ENCODE measurements at places on chromosomes 5 and 9.

DNA sequence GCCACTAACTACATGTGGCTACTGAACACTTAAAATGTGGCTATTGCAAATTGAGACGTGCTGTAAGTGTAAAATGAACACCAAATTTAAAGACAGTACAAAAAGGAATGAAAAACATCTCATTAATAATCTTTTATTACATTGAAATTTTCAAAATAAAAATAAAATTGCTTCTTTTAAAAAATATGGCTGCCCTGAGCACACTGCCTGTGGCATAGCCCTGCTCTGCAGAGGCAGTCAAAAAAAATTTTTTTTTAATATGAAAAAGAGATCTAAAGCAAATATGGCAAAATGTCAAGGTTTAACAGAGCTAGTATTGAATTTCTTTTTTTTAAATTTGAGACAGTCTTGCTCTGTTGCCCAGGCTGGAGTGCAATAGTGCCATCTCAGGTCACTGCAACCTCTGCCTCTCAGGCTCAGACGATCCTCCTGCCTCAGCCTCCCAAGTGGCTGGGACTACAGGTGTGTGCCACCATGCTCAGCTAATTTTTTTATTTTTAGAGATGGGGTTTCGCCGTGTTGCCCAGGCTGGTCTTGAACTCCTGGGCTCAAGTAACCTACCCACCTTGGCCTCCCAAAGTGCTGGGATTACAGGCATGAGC, 25.6 kb downstream of the CARNMT1 start:
- no peak for DNase-seq

- DNase-seq = no peak
Measured at GRCh38 chr5:78765756-78766411, 117.3 kb upstream of the LHFPL2 start.

DNA sequence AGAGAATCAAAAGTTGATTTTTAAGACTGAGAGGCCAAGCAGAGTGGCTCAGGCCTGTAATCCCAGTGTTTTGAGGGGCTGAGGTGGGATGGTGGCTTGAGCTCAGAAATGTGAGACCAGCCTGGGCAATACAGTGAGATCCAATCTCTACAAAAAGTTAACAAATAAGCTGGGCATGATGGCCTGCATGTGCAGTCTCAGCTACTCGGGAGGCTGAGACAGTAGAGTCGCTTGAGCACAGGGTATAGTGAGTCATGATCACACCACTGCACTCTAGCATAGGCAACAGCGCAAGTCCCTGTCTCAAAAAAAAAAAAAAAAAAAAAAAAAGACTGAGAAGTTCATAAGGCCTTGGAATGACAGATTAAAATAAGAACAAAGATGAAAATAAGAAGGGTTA, 177.2 kb downstream of the TMEM232 start:
- DNase-seq = no peak

- DNase-seq = no peak
Measured at GRCh38 chr9:37696528-37696927, 45.8 kb downstream of the FRMPD1 start.

GRCh38 chr5:32539981-32540845, 45.1 kb upstream of the SUB1 start:
- no peak for DNase-seq

DNA sequence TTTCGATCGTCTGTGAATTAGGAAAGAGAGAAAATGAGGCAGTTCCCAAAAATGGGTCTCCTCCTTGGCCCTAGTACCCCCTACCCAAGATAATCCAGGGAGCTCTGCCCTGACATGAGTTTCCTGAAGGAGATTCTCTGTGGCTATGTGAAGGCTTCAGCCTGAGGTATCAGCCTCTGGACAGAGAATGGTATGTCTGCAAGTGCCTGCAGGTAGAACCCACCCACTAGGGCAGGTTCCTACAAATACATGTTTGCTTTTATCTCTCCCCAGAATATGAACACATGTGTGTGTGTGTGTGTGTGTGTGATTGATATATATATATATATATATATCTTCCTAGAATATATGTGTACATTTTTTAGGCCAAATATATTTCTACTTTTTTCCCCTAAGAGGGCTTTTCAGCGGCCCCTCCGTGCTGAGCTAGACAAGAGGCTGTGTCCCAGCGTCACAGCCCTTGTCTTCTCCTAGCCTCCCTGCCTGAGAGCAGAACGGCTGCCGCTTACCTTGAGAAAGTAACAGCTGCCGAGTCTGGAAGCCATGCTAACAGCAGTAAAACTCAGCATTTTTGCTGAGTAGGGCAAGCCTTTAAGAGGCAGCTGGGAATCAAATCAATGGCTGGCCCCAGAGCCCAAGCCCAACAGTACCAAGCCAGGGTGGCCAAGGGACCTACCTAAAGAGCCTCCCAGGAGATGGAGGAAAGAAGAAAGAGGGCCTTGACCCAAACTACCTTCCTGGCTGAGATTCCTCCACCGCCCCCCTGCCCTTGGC, 2.1 kb downstream of the BRINP1 start:
- no peak for DNase-seq

DNA sequence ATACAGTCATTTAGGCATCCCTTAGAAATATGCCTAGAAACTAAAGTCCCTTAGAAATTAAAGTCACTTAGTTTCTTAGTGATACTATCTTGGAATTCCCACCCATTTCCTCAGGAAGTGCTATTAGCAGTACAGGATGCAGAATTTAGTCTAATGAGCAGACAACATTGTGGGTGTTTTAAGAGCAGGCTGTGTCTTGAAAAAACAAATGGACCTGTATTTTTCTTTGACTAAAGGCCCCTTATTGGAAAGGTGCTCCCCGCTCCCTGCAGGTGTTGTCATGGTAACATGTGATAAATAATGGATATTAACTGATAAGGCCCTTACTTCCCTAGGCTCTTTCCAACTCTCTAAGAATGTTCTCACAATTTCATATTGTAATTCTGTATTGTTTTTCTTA, 38.8 kb upstream of the STARD4 start:
- DNase-seq = no peak

GRCh38 chr9:127423934-127424675, at the start of gene ZNF79:
Gene ZNF79 (plus strand): TSS chr9:127424382. CDS start chr9:127424788, 406 bp downstream.
- DNase-seq = peak; percentile 74

- DNase-seq = no peak
Measured at GRCh38 chr9:105701145-105701544, 6.8 kb downstream of the TMEM38B start.

- peak; percentile 50 for DNase-seq
Measured at GRCh38 chr5:39547553-39548154, 122.9 kb upstream of the DAB2 start.

GRCh38 chr9:80836013-80836412, 853.3 kb downstream of the TLE1 start:
- DNase-seq = no peak

- DNase-seq = no peak
Measured at GRCh38 chr5:39977066-39977655, 552.4 kb upstream of the DAB2 start.

GRCh38 chr9:127651697-127652610, 39.9 kb downstream of the STXBP1 start:
- no peak for DNase-seq

DNA sequence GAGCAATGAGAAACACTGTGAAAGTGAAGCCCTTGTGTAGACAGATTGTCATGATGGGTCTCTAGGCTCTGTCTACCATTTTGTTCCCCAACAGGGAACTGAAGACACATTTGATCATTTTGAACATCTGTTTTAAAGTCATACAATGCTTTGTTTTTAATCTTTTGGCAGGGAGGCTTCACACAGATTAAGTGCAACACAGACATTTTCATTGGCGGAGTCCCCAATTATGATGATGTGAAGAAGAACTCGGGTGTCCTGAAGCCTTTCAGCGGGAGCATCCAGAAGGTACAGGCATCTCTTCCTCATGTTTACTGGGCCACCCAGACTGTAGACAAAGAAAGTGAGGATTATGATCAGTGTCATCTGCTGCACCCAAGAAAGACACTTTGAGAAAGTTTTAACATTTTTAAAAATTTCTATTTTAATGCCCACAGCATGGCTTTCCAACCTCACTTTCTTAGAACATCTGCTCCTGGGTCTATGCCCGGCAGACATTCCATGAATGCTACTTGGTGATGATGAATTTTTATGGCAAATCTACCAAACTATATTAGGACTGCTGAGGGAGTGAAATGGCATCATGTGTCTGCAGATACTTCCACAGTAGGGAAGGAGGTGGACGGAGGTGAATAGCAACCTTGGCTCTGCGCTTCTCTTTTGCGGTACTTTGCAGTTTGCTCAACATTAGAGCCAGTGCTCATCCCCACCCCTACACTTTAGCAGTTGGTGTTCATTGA, 121.3 kb downstream of the LIFR start:
- DNase-seq = no peak

GRCh38 chr5:72625332-72625731, 118.1 kb upstream of the ZNF366 start:
- DNase-seq = no peak

DNA sequence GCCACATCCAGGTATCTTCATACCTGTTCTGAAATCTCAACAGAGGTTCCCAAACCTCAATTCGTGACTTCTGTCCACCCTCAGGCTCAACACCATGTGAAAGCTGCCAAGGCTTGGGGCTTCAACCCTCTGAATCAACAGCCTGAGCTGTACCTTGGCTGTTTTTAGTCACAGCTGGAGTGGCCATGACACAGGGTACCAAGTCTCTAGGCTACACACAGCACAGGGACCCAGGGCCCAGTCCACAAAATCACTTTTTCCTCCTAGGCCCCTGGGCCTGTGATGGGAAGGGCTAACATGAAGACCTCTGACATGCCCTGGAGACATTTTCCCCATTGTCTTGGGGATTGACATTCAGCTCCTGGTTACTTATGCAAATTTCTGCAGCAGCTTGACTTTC, 464.9 kb downstream of the ELAVL2 start:
- DNase-seq = no peak

GRCh38 chr9:124140941-124141568, 116.7 kb upstream of the NEK6 start:
- no peak for DNase-seq

DNA sequence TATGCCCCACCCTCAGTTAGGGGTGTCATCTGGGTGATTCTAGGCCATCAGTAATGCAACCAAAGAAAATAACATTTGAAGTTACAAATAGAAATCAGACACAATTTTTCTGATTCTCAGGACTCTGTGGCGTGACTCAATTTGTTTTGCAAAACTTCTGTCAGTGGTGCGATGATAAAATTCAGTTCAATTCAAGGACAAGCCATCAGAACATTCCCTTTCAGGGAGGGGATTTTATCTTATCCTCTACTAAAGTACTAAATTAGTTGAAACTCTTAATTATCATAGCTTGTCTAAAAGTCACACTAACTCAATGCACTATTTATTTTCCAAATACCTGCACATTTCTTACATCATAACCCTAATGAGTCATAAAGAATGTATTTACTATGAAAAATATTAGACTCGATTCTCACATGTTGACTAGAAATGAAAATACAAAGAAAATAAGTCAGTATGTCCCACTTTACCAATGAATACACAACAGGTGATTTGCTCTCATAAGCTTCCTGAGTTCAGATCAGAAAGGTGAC, 28.2 kb downstream of the HTR4 start:
- DNase-seq = no peak

DNA sequence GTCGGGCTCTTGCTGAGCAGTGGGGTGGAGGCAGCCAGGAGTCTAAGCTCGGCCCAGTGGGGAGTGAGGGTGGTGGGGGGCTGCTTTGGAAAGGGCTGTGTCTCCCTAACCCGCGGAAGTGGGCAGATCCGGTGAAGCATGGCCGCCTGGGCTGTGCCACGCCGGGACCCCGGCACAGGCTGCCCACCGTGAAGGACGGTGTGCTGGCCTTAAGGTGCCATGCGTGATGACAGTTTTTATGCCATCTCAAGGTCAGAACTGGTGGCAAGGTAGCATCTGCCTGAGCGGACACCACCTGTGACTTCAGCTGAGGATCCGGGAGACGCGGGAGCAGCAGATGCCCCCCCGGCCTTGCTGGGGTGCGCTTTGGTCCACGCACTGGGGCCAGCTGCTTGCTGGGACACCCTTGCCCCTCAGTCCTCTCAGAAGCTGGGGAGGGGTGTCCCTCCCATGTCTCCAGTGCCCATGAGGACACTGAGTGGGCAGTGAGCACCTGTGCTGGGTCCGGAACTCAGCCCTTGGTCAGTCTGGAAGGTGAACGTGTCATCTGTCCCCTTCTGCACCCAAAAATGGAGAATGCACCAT, 53.9 kb downstream of the AHRR start:
- DNase-seq = no peak
